ENCODE measurements at places on chromosomes 1 and 21. TPM values are rescaled to one million over a fixed set of nuclear protein-coding genes. Genes with fewer than 3 reads are reported as not detected.

TTLL10 gene
- not detected for polyA plus RNA-seq

DNA sequence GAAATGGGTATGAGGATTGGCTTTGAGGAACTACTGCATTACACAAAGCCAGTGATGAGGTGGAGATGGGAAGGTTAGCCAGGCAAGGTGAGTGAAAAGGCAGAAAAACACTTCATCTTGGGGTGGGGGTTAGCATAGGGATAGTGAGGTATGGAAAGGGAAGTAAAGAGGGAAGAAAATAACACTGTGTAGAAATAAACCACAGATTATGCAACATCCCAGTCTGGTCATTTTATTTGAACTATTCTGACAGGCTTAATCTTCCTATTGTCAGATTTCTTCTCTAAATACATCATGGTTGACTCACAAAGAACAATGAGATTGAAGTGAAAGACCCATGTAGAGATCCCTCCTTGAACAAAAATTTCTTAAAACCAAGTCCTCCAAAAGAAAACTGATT lies 640.2 kb downstream of the PTPRC start:
- DNase-seq = no peak

DNA sequence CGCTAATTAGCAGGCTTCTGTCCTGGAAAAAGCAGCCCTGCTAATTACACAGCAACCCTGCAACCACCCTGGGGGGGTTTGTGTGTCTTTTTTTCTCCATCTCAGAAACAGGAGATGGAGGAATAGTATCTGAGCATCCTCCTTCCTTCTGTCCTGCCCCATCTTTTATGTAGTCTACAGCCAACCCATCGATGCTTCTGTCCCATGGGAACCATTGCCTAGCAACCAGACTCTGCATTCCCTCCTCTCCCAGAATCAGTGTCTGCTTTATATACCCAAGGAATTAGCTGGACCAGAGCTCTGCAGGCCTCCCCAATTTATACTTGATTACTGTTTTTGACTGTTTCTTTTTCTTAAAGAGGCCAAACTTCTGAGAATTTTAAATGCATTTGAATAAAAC lies 35.1 kb downstream of the LRRC38 start:
- no peak for DNase-seq

DNA sequence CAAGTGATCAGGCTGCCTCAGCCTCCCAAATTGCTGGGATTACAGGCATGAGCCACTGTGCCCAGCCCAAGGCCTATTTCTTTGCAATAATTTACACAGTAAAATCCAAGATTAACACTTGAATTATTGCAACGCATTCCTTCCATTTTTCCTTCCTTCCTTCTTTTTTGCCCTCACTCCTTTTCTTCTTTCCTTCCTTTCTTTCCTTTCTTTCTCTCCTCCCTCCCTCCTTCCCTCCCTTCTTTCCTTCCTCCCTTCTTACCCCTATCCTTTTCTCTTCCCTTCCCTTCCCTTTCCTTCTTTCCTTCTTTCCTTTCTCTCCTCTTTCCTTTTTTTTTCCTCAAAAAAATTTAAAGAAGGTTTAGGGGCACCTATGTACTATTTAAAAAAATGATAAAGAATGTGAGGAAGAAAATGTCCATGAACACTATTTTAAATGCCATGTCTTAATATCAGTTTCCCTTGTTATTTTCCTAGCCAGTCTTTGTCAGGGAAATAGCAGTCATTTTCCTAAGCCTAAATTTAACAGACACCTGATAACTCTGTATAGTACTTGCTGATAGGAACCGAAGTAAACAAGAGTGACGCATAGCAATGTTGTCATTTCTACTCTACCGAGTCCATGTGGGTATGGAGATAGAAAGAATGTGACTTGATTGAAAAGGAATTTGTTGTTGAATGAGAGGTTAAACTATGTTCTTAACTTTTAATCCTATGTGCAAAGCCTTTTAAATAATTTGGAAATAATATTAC lies 79.8 kb upstream of the HMCN1 start:
- no peak for DNase-seq

DNA sequence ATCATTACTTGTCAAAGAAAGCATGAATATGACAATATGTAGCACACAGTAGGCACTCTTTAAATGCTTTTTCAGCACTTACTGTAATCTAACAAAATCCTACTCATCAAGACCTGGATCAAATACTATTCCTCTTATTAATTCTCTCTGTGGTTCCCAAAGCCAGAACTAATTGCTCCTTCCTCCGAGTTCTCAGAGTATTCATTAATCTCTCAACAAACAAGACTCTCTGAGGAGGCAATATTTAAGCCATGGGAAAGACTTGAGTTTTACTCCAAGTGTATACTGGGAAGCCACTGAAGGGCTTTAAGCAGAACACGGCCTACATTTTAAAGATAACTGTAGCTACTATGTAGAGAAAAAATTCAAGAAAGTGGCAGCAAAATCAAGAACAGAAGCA lies 79.7 kb downstream of the ENAH start:
- DNase-seq = no peak

GRCh38 chr1:54615531-54616279 lies 7.6 kb downstream of the FAM151A start:
- DNase-seq = no peak

GRCh38 chr1:43861988-43862735 lies 71.4 kb upstream of the ARTN start:
- no peak for DNase-seq

GRCh38 chr1:233375653-233376052 lies 48.1 kb downstream of the MAP3K21 start:
- DNase-seq = no peak

GRCh38 chr1:95005584-95005983 lies 67.2 kb downstream of the ALG14 start:
- DNase-seq = no peak

GRCh38 chr1:212664409-212665199 lies 35.0 kb downstream of the BATF3 start:
- no peak for DNase-seq

- DNase-seq = peak; percentile 30
Observed at GRCh38 chr1:10975567-10976326, 36.7 kb upstream of the TARDBP start.

DNA sequence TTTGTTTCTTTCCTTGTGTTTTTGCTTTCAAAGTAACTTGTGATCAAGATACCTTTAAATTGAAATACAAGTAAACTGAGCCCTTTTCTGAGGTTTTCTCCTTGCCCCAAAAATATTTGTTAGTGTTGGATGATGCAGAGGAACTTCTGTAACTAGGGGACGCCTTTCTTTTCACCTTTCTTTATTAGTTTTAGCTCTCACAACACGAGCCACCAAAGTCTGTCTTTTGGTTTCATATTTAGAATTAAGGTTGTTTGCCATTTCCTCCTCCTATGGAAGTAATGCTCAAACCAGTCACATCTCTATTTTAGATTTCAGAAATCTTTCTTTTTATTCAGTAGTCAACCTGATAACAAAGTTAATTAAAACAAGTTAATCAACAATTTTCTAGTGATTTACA lies 120.8 kb downstream of the ZP4 start:
- DNase-seq = no peak

DNA sequence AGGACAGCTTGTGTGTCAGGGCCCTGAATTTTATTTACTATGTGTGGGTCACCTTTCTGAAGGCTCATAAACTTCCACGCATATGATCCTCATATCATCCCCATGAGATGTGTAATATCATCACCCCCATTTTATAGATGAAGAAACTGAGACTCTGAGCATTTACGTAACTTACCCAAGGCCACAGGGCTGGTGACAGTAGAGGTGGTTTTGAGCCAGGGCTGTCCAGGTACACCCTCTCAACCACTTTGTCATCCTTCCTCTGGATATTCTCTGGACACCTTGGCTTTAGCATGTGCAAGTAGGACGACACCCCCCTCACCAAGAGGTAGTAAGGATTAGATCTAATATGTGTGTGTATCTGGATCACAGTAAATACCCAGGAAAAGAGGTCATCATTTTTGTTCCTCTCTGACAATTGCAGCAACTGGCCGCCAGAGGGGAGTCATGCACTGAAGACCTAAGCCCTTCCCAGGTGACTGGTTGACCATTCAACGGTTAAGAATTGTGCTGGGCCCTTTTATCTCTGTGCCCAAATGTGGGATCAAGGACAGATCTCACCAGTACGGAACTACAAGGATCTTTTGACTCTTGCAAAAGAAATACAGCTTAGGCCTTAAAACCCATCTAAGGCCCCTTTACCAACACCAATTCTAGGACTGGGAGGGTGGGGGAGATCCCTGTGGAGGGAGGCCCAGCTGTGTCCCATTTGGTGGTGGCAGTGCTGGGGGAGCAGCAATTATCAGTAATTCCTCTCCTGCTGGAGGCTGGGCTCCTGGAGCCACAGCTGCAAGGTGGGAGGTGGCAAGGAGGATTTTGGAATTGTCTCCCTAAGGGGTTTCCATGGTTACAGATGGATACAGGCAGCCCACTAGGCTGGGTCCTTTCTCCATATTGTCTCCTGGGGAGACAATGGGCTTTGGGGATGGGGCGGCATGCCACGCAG lies 13.7 kb upstream of the E2F2 start:
- peak; percentile 56 for DNase-seq
